Activated CD4-positive, alpha-beta memory T cell treated with anti-CD3 and anti-CD28 coated beads for 36 hours (primary cell): ENCODE measurements at places on chromosomes 5 and 9. TPM values are rescaled to one million over a fixed set of nuclear protein-coding genes. Genes with fewer than 3 reads are reported as not detected.

DNA sequence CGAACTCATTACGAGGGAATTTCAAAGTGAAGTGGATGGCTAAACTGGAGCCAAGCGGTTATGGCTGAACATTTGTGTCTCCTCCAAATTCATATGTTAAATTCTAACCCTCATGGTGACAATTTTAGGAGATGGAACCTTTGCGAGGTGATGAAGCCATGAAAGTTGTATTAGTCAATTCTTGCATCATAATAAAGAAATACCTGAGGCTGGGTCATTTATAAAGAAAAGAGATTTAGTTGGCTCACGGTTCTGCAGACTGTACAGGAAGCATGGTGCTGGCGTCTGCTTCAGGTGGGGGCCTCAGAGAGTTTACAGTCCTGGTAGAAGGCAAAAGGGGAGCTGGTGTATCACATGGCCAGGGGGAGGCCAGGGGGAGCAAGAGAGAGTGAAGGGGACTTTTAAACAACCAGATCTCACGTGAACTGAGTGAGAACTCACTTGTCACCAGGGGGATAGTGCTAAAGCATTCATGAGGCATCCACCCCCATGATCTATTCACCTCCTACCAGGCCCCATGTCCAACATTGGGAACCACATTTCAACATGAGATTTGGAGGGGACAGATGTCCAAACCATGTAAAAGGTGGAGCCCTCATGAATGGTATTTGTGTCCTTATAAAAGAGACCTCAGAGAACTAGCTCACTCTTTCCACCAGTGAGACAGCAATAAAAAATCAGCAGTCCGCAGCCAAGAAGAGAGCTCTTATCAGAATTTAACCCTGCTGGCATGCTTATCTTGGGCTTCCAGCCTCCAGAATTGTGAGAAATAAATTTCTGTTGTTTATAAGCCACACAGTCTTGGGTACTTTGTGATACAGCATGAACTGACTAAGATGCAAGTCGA is 143.4 kb downstream of the MTRR start:
- DNase-seq: no peak

- DNase-seq: peak; percentile 85
These were observed 15.8 kb upstream of the GLIS3 start for GRCh38 chr9:4315582-4316215.

DNA sequence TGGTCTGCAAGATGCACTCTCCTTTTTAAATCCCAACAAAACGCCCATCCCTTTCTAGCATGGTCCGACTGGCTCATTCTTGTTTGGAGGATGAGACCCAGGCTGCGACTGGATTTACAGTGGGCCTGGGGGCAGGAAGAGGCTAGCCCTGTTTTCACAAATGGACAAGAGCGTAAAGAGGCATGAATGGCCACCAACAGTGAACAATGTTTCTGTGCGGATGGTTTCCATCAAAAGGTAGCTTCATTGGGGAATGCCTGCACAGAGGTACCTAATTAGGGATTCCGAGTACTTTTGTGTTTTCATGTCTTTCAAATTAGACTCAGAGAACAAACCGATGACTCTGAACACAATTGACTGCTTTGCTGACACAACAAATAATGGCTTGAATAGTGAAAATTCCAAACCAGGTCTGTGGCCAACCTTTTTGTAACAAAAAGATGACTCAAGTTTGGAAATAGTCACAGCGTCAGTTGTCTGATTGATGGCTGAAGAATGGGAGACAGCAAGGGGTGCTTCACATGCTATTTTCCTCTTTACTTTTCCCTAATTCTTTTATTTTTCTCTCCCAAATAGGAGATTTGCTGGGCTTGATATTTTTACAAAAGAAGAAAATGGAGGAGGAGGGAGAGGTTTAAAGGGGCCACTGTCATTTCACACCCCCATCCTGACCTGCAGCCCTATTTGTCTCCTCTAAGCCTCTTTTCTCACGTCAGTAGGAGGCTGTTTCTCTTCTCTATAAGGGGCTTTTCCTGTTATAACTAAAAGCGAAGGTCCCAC is 208.1 kb upstream of the S1PR3 start:
- DNase-seq: no peak

GRCh38 chr9:83119873-83120272 is 56.9 kb upstream of the RASEF start:
- no peak for DNase-seq

- no peak for DNase-seq
These were observed 11.4 kb upstream of the GRPEL2 start for GRCh38 chr5:149333711-149334443.

- DNase-seq: no peak
These were observed 3.9 kb downstream of the SPARC start for GRCh38 chr5:151682751-151683331.

DNA sequence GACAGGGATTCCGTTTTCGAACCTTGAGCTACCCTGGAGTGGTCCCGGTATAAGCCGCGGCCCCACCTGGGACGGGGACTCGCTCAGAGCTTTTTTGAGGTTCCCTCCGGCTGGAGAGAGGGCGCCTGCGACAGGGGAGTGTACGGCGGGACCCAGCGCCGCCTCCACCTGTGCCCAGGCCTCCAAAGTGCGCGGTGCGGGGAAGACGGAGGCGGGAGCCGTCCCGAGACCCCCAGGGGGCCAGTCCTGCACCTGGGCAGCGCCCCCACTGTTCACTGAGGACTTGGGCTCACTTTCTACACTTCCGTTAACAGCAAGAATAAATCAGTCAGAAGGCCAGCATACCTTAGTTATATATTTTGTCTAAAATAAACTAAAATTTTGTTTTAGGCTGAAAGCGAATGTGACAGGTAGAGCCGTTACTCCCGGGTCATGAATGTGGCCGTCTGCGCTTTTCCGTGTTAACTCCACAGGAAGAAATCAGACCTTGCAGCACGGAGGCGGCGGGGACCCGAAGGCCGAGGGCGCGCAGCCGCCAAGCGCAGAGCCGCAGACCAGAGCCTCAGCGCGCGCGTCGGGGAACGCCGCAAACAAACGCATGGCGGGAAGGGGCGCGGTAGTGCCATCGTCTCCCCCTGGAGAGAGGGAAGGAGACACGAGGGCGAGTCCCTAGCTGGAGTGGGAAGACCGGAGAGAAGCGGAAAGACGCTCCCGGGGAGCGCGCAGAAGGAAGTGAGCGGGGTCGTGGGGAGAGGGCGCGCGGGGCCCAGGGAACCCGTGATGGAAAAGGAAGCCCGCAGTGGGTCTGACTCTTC is 14.1 kb downstream of the TRIM7 start:
- peak; percentile 72 for DNase-seq

DNA sequence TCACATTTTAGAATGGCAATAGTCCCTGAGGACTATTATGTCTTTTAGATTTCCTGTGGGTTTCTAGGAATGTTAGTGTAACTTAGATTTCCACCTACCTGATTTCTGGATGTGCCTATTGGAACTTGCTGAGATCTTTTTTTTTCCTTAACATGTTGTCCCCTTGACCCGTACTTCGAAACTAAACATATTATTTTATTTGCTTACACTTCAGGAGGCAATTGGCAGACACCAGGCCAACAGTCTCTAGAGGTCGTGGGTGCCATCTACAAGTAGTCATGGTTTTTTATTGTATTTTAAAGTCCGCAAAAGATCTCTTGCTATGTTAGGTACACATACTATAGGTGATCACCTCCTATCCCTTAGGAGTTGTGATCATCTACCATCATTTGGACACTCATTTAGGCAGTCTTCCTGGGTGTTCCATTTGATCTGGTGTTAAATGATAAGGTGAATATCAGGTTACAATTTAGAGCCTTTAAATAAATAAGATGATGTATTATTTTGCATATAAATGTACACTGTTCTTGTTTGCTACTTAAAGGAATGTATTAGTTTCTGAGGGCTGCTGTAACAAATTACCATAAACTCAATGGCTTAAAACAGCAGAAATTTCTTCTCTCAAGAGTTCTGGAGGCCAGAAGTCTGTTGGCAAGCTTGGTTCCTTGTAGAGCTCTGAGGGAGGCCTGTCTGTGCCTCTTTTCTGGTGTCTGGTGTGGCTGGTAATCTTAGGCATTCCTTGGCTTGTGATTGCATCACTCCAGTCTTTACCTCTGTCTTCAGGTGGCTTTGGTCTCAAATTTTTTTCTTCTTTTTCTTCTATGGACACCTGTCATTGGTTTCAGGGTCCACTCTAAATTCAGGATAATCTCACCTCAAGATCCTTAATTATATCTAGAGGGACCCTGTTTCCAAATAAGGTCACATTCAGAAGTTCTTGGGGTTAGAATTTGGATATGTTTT is 64.8 kb downstream of the ZCCHC7 start:
- DNase-seq: no peak

DNA sequence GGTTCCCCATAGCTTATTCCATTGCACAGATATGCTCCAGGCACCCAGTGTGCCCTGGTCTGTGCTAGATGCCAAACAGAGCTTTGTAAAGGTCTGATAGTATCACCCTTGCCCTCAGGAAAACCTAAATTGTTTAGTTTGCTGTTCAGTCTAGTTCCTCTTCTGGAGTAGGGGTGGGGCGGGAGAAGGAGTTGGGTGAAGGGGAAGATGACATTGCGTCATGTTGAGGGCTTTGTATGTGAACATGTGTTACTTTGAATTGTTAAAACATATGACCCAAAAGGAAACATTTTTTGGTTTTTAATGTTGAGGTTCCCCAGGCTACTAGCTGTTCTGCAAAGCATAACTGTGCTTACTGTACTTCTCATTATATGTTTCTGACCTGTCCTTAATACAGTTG is 40.6 kb downstream of the HACD4 start:
- no peak for DNase-seq

DNA sequence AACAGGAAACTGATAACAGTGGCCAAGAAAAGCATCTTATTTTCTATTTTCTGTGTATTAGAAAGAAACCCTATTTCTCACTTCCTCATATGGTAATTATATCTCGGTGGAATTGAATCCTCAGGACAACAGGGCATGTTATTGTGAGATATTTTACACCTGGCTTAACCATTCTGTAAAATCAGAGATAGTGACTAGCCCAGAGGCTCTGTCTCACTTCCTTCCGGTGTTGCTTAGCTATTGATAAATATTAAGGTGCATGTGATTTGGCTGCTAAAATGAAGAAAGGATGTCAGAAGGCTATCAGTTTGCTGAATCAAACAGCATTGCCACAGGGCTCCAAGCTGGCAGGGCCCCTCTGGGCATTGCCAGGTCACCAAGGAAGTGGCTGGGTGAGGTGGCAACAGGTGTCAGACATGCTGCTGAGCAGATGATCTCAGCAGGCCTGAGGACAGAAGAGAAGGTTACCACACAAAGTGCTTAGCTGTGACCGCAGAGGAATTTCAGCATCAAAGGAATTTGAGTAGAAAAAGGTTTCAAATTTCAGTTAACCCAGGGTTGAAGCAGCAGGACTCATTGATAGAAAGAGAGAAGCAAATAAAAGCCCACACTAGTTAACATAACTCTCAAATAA is 330.7 kb downstream of the PDE4D start:
- DNase-seq: no peak

DNA sequence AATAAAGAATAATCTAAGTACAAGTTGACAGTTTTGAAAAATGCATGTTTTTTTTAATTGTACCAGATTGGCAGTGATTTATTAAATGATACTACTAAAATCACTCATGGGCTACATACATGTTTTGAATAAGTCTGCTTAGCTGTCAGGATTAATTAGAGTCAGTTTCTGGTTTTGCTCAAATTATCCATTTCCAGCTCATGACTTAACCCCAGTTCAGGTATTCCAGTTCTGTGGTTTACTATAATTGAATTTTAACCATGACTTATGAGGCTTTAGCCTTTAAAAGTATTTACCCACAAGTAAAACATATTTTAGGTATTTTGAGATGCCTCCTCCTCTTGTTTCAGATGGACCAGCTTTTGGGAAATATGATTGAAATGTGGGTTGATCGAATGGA is 17.8 kb upstream of the LRRC70 start:
- DNase-seq: no peak

DNA sequence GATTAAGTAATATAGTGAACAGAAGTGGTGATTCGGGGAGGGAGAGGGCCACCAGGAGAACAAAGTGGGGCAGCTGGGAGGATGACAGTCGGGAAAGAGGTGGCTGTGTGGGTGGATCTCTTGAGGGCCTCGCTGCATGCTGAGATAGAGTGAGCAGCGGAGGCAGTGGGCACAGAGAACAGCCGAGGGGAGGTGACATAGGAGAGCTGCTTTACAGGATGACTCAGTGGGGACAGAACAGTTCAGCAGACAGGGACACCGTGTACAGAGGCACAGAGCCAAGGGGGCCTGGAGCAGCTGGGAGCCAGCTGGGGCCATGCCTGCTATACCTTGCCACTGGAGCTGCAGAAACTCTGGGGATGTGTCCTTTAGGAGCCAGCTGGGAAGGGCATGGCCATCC is 273.9 kb downstream of the GADD45G start:
- peak; percentile 11 for DNase-seq

- DNase-seq: no peak
These were observed 15.7 kb downstream of the PTPN3 start for GRCh38 chr9:109482391-109482916.

- no peak for DNase-seq
These were observed 1.5 kb downstream of the CDC42SE2 start for GRCh38 chr5:131265311-131265803.

DNA sequence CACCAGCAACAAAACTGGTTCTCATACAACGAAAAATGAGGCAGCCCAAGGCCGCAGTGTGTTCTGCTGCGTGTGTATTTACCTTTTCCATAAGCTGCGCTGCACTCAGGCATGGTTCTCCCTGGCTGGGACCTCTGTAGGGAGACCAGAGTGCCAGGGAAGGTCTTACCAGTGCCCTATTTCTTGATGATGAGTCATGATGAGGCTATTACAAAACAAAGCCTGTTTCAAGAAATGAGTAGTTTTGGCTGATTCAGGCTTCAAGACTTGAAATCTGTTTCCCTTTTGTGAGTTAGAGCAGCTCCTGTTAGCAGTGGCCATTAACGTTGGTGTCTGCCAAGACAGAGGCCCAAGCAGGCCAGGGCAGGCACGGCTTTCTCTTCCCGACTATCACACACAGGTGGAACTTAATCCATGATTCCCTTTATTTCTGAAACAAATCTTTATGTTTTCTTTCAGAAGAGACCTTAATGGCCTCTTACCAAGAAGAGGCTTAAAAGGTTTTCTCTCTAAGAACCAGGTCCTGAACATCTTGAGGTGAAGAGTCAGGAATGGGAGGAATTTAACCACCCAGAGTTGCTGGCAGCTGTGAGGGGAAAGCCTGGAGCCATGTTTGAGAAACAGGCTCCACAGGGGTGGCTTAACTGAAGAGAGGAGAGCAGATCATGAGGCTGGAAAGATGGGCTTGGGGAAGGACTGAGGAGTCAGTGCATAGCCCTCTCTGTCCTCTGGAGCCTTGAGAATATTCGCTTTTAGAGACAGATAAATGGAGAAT is 41.4 kb upstream of the TIFAB start:
- no peak for DNase-seq

- no peak for DNase-seq
These were observed 22.2 kb upstream of the CFAP157 start for GRCh38 chr9:127684576-127684975.

RASGRF2 gene
- total RNA-seq: 7.6 TPM

STKLD1 gene
- 0.69 TPM for total RNA-seq

SLCO4C1 gene
- 0.31 TPM for total RNA-seq

ZNF608 gene
- total RNA-seq: not detected

NEUROG1 gene
- not detected for total RNA-seq
